Right cardiac atrium (tissue), 5 donors: ENCODE measurements at places on chromosomes 7 and 10. TPM values are rescaled to one million over a fixed set of nuclear protein-coding genes. Genes with fewer than 3 reads are reported as not detected.
A peak's percentile ranks its signal among the peaks of the same experiment; 100 is the strongest.

DNA sequence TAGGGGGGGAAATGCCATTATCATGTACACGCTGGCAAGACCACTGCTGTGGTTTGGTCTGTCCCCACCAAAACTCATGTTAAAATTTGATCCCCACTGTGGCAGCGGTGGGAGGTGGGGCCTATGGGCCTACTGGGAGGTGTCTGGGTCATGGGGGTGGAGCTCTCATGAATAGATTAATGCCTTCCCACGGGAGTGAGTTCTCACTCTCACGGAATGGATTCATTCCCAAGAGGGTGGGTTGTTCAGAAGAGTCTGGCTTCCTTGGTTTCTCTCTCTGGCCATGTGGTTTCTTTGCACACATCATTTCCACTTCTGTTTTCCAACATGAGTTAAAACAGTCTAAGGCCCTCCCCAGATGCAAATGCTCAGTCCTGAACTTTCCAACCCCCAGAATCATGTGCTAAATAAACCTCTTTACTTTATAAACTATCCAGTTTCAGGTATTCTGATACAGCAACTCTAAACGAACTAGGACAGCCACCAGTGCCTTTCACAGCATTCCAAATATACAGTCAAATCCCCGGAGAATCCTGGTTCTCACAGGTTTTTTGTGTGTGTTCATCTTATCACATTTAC lies 44.3 kb downstream of the SMURF1 start:
- no peak for DNase-seq

GRCh38 chr7:148304083-148304335 lies 286.6 kb upstream of the C7orf33 start:
- no peak for DNase-seq

Gene SPDYE2B
- not detected for total RNA-seq

Gene GPR22
- 15.8 TPM for total RNA-seq

- no peak for DNase-seq
Measured at GRCh38 chr10:6385665-6386064, 182.9 kb downstream of the PFKFB3 start.

GRCh38 chr10:11846542-11846941 lies 23.4 kb downstream of the PROSER2 start:
- DNase-seq: no peak

GRCh38 chr10:56920601-56921261 lies 559.7 kb upstream of the ZWINT start:
- no peak for DNase-seq

Gene ZYX
- total RNA-seq: 86.1 TPM

DNA sequence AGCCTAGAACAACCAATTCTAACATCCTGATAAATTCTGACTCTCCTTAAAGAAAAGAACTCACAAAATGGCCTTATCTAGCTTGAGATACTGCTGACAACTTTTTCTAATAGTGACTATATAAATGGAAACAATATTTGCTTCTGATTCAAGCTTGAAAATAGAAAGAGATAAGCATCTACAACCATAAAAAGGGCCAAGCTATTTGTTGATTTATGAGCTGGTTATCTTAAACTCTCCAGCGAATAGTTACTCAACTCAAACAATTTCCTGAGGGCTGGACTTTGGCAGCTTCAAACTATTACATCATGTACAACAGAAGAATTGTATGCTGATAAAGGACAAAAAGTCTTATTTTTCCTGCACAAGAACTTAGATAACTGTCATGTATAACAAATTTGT lies 4.6 kb downstream of the USP54 start:
- DNase-seq: no peak

Gene GDF2
- 0.20 TPM for total RNA-seq

Gene PDLIM1
- total RNA-seq: 227 TPM

Gene HELLS
- 2.0 TPM for total RNA-seq

- no peak for DNase-seq
Measured at GRCh38 chr10:49664842-49665355, 14.6 kb upstream of the C10orf53 start.

GRCh38 chr7:73605601-73606220 lies 18.6 kb downstream of the MLXIPL start:
- no peak for DNase-seq

Gene RTKN2
- 0.09 TPM for total RNA-seq

GRCh38 chr7:130352194-130353074 lies 7.8 kb downstream of the CPA5 start:
- DNase-seq: peak; percentile 56

Gene UFSP1
- total RNA-seq: 3.5 TPM

GRCh38 chr10:944034-944831 lies 12.7 kb upstream of the LARP4B start:
- peak; percentile 76 for DNase-seq

DNA sequence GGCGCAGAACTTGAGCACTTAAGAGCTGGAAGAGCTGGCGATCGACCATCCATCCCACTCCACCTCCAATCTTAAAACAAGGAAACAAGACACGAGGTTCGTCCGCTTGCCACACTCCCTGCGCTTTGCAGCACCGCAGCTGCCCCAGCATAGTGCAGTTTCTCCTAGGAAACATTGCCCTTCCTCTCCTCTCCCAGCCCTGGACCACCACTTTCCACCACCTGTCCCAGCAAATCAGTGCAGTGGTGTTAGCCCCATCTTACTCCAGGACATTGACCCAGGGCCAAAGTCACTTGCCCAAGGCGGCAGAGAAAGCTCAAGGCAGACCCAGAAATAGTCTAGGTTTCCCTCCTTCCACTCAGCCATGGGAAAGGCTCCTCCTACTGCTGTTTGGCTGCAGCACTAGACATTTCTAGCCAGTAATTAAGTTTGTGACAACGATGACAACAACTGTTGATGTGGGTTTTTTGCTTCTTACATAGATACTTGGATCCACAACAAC lies 1.5 kb upstream of the PARD3 start:
- DNase-seq: no peak

Gene PNLIPRP1
- not detected for total RNA-seq

- no peak for DNase-seq
Measured at GRCh38 chr10:86265236-86265894, 101.2 kb downstream of the GRID1 start.

DNA sequence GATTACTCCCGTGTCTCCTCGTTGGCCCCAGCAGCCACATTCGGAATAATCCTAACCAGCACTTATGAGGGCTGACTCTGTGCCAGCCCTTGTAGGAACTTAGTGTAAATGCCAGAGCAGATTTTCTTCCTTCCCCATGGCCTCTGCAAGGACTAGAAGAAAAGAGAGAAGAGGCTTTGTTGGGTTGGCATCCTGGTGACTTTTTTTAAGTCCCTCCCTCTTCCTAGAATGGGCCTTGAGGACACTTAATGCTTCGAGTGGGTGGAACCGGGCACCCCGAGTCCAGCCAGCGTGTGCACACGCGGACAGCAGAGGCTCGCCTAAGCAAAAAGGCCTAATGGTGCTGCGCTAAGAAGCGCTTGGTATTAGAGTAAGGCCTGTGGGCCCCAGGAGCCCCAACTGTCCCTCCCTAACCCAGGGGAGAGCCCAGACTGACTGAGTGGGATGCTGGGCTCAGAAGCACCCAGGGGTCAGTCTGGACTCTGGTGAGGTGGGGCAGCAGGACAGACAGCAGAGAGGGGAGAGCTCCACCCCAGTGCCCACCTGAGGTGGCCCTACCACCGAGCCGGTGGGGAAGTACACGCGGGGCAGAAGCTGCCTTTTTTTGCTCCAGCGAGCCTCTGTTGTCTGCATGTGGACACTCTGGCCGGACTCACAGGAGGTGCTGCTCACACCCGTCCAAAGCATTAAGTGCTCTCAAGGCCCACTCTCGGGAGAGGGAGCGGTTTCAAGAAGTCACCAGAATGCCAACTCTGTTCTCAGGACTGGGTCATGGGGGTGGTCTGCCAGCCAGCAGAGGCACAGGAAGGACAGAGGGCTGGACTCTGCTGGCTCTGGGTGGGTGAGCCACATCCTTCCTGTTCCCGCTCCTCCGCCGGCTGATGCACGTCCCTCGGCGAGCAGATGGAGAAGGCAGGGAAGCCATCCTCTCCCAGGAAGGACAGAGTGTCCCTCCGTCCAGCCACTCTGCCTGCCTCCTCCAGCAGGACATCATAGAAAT lies 12.5 kb downstream of the ITPRIP start:
- DNase-seq: no peak

DNA sequence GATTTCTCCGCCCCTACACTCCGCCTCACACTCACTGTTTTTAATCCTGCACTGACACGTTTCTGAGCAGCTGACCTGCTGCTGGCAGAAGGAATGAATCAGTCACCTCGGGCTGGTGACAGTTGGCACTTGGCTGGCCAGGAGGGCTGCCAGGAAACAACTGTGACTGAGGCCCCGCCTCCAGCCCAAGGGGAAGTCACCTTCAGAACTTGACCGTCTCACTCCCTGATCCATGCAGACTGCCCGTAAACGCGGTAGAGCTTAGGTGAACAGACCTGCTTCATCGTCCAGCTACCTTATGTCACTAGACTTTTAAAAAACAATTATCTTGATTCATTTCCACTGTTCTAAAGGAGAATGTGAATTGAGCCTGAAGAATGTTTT lies 107.5 kb downstream of the DOCK1 start:
- peak; percentile 88 for DNase-seq

Gene FAM25G
- not detected for total RNA-seq

Gene TMEM213
- total RNA-seq: not detected

DNA sequence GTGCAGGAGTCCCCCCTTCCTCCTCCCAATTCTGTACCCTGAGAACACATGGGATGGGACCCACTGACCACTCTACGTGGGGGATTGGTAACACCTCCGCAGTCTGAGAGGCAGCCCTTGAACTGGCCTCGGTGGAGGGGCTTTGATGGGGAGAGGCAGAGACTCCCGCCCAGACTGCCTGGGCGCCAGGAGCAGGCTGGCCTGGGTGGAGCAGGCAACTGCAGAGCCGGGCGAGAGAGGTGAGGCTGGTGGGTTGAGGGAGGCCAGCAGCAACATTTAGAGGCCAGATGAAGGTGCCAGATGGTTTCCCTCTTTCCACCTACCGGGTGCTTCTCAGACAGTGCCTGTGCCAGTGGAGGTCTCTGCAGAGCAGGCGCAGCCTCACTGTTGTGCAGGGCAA lies 30.7 kb upstream of the ZNF467 start:
- DNase-seq: no peak

- no peak for DNase-seq
Measured at GRCh38 chr7:92782236-92782635, 54.1 kb downstream of the CDK6 start.

DNA sequence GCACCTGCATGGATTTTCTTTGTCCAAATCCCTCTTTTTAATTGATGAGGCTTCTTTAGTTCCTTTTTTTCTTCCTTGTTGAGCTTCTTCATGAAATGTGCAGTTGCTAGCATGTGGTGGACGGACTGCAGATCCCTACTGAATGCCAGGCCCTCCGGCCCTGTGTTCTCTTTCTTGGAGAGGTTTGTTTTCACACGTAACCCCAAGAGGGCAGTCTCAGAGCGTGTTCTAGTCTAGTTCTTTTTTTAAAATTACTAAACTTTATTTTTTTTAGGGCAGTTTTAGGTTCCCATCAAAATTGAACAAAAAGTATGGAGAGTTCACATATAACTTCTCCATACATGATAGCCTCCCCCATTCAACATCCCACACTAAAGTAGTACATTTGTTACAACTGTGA lies 190.0 kb downstream of the CFTR start:
- DNase-seq: no peak

DNA sequence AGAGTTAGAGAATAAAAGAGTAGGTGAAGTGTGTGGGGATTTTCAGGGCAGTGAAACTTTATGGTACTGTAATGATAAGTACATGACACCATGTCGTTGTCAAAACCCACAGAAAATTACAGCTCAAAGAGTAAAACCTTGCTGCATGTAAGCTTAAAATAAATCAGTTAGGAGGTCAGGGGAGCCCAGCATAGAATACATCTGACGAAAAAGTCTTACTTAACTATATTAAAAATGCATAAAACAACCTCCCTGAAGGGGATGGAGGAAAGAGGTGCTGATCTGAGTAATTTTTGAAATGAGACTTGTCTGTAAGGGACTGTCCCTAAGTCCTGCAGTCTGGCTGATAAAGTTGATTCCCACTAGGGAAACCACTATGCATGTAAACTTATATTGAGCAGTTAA lies 49.8 kb upstream of the AKR1E2 start:
- no peak for DNase-seq

- no peak for DNase-seq
Measured at GRCh38 chr10:48813291-48813690, 126.3 kb downstream of the LRRC18 start.

- DNase-seq: no peak
Measured at GRCh38 chr10:130138479-130138866, 2.3 kb downstream of the GLRX3 start.

Gene NUTM2E
- total RNA-seq: 0.19 TPM

GRCh38 chr7:74311305-74311744 lies 22.1 kb downstream of the CLIP2 start:
- no peak for DNase-seq

Gene KLLN
- total RNA-seq: 0.93 TPM

GRCh38 chr7:36966039-36966438 lies 241.7 kb upstream of the AOAH start:
- no peak for DNase-seq

- DNase-seq: no peak
Measured at GRCh38 chr10:34864149-34865067, 49.3 kb upstream of the PARD3 start.

Gene HPSE2
- not detected for total RNA-seq
